Activated CD4-positive, alpha-beta T cell treated with anti-CD3 and anti-CD28 coated beads, Interleukin-2, amount 50 U/mL, for 16 hours (primary cell): ENCODE measurements at places on chromosomes 5 and 9.
A peak's percentile ranks its signal among the peaks of the same experiment; 100 is the strongest.

DNA sequence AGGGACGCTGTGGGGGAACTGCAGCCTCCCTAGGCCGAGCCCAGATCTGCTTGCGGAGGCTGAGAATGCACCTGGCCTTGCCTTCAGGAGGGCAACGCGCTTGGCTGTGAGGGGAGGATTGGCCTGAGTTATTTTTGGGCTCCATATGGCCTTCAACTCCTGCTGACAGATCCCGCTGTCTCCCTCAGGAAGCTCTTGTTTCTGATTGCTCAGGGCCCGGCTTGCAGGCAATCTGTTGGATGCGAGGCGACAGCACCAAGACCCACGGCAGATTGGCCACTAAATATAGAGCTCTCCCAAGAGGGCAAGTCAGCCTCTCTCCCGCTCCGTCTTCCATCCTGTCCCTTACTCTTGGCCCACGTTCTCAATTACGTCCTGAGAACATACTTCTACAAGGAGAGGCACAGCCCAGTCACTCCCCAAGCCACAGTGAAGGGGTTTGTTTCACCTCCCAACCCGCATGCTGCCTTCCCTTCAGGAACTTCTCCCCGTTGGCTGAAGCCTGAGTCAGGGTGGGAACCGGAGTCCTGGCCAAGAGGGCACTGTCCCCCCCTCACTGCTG lies 53.6 kb downstream of the RASGEF1C start:
- DNase-seq, result no peak

DNA sequence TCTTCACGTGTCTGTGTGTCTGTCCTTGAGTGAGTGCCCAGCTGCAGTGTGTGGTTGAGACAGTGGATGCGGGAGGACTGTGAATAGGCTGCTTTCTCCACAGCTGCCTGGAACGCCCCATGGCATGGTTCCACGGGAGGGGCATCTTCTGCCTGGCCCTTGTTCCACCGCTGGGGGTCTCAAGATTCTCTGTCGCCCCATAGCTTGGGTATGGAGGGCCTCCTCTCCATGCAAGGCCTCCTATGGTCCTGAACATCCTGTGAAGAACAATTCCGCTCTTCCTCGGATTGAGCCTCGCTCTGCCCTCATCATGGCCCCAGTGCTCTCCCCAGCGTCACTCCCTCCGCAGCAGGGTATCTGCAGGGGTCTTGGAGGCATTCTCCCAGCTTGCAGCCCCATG lies 36.1 kb downstream of the COL5A1 start:
- DNase-seq, result no peak

DNA sequence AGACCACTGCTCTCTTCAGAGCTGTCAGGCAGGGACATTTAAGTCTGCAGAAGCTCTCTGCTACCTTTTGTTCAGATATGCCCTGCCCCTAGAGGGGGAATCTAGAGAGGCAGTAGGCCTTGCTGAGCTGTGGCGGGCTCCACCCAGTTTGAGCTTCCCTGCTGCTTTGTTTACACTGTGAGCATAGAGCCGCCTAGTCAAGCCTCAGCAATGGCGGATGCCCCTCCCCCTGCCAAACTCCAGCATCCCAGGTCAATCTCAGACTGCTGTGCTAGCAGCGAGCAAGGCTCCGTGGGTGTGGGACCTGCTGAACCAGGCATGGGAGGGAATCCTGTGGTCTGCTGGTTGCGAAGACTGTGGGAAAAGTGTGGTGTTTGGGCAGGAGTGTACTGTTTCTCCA lies 59.9 kb downstream of the CAVIN4 start:
- no peak for DNase-seq

GRCh38 chr9:23314247-23314646 lies 511.8 kb downstream of the ELAVL2 start:
- no peak for DNase-seq

DNA sequence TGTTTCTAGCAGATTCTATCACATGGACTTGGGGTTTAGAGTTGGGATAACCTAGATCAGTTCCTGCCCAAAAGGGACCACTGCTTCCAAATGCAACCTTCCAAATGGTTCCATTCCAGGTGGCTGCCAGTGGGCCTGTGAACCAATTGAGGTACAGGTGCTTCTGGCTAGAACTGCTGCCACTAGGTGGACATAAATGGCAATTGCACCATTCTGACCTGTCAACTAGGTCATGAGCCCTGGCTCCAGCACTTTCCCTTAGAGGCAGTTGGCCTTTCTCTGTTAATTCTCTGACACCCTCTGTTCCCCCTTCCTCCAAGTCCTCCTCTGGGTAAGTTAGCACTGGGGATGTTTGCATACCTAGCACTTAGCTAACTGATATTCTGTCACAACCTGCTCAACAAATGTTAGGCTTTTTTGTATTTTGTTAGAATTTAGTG lies 16.6 kb upstream of the HEMGN start:
- peak; percentile 59 for DNase-seq

DNA sequence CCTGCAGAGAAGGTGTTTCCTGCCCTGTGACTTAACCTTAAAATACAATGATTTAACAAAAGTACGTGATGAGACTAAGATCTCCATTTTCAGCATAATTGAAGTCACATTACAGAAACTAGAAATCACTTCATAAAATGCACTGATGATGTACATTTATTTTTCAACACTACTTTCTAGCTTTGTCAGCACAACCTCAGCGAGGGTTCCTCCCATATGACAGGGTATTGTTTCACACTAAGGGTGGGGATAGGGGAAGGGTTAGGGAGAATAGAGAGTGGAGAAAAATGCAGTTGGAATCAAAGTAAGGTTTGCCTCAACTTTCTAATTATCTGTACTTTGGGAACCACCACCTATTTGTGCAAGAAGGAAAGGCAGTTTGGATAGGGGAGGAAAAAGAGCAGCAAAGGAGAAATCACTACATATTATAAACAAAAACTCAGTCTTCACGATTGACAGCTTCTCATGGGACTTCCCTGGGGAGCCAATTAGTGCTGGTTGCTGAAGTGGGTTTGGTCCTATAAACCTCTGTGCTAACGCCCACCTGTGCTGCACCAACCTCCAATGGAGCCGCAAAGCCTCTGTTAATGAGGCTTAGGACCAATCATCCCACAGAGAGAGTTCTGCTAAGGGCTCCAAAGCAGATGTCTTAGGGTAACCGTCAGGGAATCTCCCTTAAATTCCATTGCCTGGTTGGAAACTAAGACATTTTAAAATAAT lies 369.2 kb upstream of the PDE4D start:
- DNase-seq, result no peak

GRCh38 chr5:78215565-78215964 lies 78.9 kb downstream of the AP3B1 start:
- no peak for DNase-seq

DNA sequence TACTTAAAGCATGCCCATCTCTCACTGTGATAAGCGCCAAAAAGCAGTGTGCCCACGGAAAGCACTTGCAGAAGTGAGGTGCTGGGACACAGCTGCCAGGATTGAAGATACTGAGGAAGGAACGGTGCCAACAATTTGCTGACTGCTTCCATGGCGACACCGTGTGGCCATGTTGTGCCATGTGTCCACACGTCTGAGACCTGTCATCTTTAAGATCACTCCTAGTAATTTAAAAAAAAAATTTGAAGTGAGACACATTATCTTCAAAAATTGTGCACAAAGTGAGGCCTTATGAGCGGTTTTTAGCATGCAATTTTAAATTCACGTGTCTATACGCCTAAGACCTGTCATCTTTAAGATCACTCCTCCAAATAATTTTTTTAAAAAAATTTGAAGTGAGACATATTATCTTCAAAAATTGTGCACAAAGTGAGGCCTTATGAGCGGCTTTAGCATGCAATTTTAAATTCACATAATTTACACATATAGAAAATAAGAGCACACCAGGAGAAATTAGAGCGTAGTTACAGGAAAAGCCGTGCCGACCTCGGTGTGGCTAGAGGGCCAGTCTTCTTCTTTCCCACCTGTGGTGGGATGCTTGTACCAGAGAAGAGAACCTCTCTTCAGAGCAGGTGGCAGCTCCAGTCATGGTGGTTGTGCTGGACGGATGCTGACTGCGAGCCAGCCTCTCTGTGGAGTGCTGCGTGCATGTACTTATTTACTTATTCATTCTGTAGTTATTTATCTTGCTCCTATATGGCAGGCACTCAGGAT lies 21.4 kb upstream of the FLT4 start:
- peak; percentile 57 for DNase-seq

GRCh38 chr9:7387840-7388239 lies 411.7 kb downstream of the DMAC1 start:
- no peak for DNase-seq

- DNase-seq, result no peak
Measured at GRCh38 chr5:54514291-54514690, 3.3 kb upstream of the SNX18 start.

DNA sequence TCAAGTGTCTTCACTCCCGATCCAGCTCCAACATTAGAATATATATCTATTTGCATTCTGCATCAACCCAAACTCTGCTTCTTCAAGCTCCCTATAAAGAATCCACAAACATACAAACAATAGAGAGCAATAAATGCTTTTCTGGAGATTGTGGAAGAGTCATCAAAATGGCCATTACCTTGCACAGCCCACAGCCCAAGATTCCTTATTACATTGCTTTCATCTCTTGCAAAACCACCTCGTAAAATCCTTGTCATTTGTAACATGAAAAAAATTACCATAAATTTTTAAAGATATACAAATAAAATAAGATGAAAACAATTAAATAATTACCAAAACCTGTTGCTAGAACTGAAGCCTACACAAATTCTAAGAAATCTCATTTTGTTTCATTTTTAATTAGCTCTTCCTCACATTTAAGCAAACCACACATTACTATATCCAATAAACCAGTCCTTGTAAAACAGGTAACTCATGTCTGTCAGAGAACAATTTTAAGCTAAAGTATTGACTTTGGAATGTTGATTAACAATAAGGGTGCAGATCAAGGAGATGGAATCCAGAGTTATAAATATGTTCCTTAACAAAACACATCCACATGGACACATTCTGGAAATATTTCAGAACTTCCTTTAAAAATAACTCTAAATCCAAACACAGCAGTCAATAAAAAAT lies 7.1 kb downstream of the SPINK9 start:
- no peak for DNase-seq

DNA sequence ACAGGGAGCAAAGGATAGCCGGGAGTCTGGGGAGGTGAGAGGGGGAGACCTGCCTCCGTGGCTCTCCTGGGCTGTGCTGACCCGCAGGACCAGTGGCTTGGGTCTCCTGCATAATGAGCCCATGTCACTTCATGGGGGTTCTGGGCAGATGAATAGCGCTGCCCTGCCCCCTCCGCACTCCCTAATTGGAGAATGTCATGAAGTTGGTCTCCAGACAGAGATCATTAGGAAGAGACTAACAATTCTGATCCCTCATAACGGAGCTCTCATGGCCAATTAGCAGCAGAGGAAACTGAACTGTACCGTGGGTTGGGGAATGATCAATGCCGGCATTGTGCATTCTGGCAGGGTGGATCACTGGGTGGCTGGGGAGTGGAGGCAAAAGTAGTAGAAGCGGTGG lies 186.1 kb downstream of the FSTL4 start:
- DNase-seq, result no peak

- no peak for DNase-seq
Measured at GRCh38 chr9:116269250-116269649, 115.7 kb downstream of the PAPPA start.

DNA sequence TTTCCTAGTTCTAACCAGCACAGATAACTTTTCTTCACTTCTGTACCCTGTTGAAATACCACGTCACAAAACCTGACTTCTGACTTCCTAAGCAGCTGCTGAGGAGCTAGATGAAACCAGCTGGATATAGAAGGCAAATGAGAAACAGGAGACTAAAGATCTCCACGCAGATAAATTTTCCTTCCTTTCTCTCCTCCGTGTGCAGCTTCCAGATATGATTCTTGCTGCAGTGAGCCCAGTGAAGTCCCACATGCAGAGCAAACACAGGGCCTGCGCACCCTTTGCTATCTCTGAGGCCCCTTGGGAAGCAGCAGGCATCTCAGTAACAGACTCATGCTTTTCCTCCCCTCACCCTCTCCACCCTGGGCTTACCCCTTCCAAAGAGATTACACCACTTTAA lies 1638.3 kb downstream of the MAT2B start:
- no peak for DNase-seq

DNA sequence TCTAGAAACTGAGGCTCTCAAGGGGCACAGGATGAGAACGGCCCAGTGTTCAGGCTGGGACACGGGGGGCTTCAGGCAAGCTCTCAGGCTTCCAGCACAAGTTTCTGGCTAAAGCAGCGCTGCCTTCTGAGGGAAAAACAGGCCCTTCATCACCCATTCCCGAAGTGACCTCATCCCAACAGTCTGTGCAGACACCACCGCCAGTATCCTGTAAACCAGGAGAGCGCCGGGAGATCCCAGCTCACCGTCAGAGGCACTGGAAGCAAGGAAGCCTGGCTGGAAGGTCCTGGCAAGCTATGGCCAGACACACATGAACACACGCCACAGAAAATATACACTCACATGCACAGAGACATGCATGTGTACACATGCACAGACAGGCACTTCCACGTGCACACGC lies 8.8 kb downstream of the SLC12A7 start:
- DNase-seq, result no peak

DNA sequence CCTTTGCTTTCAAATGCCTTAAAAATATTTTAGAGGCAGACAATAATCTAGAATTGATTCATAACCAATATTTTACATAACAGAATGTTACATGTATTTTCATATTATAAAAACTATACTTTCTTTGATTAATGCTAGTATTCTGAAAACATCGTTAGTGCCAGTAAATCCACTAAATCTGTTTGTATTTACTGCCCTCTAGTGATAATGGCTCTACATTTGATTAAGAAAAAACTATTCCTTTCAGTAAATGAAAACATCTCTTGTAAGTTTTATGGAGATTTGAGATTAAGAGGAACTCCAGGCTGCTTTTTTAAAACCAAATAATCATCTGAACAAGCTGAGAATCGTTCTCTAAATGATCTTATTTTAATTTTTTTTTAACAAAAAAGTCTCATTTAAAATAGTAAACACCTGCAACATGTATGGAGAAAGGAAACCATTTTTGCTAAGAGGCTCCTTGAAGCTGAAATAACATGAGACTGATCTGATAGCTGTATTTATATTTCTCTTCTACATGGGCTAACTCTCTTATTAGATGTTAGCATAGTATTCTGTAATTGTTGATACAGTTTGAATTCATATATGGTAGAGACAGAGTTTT lies 424.7 kb downstream of the RAB3C start:
- DNase-seq, result peak; percentile 21

DNA sequence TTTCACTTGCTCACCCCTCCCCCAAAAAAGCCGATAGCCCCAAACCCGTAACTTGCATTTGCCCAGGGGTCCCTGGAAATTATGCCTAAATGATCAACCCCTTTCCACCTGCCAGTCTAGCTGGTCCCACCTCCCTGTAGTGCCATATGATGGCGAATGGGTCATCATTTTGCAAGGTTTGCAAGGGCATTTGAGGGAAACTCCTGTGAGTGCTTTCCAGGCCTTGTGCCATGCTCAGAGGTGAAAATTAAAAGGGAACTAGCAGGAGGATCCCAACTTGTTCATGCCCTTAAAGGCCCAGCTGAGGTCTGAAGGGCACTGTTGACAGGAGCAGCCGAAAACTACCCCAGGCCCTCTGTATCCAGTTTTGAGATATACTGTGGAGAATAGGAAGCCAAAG lies 192.9 kb downstream of the NR3C1 start:
- DNase-seq, result no peak

- peak; percentile 96 for DNase-seq
Measured at GRCh38 chr9:91150998-91151717, 210.6 kb downstream of the AUH start.

- no peak for DNase-seq
Measured at GRCh38 chr5:15585841-15586591, 86.0 kb downstream of the FBXL7 start.

- peak; percentile 33 for DNase-seq
Measured at GRCh38 chr9:83219154-83219923, 156.4 kb upstream of the RASEF start.
